DMS79 treated with DMSO at 0.1 percent for 48 hours (cell line): ENCODE measurements at places on chromosomes 6 and 20.
A peak's percentile ranks its signal among the peaks of the same experiment; 100 is the strongest.

DNA sequence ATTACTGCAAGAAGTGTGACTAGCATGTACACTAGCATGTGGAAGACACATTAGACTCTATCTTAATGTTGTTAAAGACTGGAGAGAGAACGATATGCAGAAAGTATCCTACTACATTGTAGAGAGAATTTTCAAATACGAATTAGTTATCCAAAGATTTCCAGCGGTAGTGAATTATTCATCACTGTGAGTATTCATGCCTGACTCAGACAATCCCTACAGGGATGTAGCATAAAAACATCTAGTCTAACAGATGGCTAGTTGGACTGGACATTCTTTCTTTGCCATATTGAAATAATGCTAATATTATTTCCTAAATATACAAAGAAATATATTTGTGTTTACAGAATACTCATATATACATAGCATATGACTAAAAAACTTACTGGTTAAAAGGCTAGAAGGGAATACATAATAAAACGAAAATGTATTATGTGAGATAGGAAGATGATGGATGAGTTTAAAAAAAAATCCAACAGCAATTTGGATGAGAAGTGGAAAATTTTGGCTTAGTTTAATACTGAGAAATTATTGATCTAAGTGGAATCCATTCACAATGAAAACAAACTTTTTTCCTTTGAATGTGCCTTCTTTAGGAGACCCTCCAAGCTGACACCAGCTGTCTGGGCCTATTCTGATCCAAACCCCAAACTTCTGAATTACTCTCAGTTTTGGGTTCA lies 580.7 kb downstream of the RFPL4B start:
- DNase-seq, result no peak

- no peak for DNase-seq
Observed at GRCh38 chr20:1891263-1892118, 3.7 kb upstream of the SIRPA start.

- DNase-seq, result no peak
Observed at GRCh38 chr6:32291543-32291942, 67.7 kb upstream of the NOTCH4 start.

DNA sequence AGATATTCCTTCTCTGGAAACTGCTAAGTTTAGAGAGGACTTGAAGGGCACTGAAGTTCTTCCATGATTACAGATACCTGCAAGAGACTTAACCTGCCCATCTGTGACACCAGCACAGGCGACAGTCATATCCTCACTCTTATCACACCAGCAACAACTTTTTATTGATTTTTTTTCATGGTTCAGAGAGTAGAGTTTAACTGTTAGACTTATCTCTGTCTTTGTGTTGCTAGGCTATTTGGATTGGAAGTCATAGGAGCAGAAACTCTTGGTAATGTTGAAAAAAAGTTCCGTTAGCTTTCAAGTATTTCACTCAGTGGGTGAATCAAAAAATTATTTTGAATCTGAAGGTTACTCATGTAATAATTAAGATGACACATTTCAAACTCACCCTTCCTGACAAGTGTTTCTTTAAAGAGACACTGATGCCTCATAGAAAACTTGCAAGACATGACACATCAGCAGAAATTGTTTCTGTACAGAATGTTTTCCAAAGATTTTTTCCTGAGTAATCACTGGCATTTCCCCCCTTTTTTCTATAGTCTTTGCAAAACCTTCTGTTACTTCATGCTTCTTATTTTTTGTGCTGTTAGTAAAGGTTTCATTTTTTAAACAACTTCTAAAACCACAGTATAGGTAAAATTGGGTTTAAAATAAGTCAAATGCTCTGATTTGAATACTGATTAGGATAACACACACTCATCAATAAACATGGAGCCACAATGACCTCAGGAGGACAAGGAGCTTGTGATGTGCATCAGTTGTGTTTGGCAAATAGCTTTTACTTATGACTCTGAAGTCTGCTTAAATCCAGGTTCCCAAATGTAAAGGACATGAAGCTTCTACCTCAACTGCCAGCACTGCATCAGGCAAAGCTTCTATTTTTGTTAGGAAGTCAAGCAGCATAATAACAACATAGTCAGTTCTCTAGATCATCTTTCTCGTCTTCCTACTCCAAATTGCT lies 252.9 kb upstream of the MAN1A1 start:
- DNase-seq, result no peak

GRCh38 chr6:13427801-13428582 lies 59.4 kb downstream of the GFOD1 start:
- peak; percentile 51 for DNase-seq

DNA sequence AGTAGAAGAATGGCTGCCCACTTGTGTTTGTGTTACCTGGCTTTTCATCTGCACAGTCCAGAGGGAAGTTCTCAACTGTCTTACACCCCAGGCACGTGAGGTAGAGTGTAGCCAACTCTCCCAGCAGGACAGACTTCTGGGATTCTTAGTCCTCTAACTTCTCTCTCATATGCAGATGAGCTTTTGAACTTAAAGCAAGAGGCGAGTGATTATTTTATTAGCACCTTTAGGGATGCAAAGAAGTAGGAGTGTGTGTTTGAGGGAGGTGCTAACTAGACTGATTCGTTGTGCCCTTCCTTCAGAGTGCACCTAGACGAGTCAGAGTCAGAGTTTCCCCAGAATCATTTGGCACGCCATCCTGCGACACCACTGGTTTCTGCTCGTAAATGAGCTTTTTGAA lies 10.8 kb downstream of the CDYL start:
- DNase-seq, result no peak

DNA sequence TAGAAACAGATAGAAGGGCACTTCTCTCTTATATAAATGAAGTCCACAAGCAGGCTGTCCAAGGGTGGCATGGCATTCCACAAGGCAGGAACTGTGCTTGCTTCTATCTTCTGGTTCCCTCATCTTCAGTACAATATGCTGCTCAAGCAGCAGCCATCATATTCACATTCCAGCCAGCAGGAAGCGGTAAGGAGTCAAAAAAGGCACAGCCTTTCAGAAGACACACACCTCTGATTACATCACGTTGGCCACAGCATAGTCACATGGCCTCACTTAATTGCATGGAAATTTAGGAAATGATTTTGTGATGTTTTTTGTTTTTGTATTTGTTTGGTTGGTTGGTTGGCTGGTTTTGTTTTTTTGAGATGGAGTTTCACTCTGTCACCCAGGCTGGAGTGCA lies 19.0 kb downstream of the REM1 start:
- DNase-seq, result no peak

DNA sequence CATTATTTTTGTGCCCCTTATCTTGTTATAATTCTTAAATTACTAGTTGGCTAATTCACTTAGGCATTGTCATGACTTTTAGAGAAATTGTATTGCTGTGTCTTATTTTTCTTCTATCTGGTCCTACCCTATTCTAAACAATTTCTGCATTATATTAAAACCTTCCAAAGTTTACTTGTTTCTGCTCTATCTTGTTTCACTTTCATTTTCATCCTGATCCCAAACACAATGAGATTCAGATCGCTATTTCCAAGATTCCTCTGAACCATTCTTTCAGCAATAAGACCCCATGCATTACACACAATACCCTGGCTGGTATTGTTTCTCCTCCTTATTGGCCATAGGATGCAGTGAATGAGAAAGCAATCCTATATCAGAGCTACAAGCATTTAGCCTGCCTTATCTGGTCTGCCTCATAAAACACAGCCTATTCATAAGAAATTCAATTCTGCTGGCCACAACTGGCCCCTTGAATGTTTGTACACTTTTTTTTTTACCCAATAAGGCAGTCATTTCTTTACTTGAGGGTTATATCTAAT lies 69.9 kb upstream of the POU3F2 start:
- no peak for DNase-seq

- no peak for DNase-seq
Observed at GRCh38 chr6:105997482-105997881, 88.7 kb upstream of the PRDM1 start.

DNA sequence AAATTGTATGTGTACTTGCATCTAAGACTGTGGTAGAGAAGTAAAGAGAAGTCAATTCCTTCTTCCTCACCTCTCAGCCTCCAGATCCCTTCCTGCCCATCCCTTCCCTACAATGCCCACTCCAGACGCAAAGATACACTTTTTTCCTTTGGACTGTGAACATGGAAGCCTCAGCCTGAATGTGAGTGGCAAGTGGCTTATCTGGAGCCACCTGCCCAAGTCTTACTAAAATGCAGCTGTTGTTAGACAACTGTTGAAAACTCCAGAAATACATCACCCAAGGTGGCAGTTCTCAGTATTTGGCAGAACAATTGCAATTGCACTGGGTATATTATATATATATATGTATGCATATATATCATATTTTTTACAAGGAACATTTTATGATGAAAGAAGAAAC lies 7.5 kb downstream of the VGLL2 start:
- DNase-seq, result no peak
